ENCODE measurements at places on chromosomes 16 and 17.

DNA sequence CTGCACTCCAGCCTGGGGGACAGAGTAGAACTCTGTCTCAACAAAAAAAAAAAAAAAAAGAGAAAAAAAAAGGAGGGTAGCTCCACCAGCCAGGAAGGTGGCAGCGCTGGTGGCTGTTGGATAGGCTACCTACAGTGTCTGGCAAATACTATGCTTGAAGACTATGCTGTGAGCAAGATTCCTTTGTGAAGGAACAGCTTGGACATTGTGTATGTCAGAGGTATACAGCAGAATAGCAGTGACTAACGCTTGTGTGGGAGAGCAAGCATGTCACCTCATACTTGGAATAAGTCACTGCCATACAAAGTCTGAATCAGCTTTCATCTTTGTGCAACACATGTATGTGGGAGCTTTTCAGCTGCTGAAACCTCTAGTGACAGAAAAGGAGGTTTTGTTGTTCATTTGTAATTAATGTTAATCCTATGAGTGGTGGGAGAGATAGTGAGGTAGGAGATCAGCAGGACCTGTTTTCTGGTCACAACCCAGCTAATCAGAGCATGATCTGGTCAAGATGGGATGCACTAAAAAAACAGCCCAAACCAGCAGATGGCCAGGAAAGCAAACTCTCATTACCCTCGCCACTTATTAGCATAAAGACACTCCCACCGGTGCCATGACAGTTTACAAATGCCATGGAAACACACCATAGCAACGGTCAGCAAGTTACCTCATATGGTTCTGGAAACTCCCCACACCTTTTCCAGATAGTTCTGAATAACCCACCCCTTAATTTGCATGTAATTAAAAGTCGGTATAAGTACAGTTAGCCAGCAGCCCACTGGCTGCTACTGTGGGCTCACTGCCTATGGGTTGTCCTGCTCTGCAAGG lies 6.8 kb upstream of the ITGAD start:
- no peak for DNase-seq

GRCh38 chr16:75329943-75330342 lies 78.5 kb upstream of the BCAR1 start:
- no peak for DNase-seq

GRCh38 chr16:54930005-54930868 lies at the start of gene IRX5:
Gene IRX5, plus strand, starts transcription at chr16:54930865. Its CDS starts 334 bp downstream, at chr16:54931199.
- no peak for DNase-seq

DNA sequence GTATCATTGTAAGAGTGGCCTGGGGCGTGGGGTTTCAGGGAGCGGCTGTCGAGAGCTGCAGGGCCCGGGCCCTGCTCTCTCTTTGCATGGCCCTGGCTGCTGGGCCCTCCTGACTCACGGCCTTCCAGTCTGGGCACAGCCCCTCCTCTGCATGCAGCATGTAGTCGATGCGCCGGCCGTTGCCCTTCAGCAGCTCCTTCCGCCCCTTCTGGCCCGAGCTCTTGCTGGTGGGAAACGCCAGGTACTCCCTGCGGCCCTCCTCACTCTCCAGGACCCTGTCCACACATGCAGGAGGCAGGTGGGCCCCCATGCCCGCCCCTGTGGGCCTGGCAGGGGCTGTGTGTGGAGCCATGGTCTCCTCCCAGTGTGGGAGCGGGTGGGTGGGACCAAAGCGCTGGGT lies 50.7 kb downstream of the PRMT7 start:
- no peak for DNase-seq

- no peak for DNase-seq
Observed at GRCh38 chr16:80652441-80652840, 111.6 kb downstream of the DYNLRB2 start.

GRCh38 chr17:41806685-41807445 lies 4.9 kb downstream of the P3H4 start:
- DNase-seq, result no peak

- peak; percentile 87 for DNase-seq
Observed at GRCh38 chr17:63699638-63700527, at the start of gene LIMD2. Gene LIMD2, minus strand, starts transcription at chr17:63700125. Its CDS starts 827 bp downstream, at chr17:63699298.

DNA sequence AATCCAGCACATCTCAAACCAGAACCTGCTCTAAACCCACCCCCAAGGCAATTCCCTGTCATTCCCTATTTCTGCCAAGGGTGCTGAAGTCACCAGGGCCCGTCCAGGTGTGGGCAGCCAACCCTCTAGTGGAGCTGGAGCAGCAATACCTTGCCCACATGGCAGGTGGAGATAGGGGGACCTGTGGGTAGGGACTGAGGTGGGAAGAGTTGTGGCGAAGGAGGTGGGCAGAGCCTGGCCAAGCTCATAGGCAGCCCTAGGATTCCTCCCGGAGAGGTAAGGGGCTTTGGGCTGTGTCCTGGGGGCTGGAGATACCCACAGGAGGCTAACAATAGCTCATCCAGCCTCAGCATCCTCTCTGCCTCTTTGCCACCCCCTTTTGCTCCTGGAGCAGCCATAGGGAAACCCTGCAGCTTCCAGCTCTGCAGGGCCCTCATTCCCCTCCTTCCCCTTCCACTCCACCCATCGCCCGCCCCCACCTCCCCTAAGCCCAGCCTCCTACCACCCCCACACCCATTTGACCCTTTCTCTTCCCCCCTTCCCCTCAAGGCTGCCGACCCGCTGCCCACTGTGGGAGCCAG lies 30.4 kb upstream of the CRHR1 start:
- no peak for DNase-seq

DNA sequence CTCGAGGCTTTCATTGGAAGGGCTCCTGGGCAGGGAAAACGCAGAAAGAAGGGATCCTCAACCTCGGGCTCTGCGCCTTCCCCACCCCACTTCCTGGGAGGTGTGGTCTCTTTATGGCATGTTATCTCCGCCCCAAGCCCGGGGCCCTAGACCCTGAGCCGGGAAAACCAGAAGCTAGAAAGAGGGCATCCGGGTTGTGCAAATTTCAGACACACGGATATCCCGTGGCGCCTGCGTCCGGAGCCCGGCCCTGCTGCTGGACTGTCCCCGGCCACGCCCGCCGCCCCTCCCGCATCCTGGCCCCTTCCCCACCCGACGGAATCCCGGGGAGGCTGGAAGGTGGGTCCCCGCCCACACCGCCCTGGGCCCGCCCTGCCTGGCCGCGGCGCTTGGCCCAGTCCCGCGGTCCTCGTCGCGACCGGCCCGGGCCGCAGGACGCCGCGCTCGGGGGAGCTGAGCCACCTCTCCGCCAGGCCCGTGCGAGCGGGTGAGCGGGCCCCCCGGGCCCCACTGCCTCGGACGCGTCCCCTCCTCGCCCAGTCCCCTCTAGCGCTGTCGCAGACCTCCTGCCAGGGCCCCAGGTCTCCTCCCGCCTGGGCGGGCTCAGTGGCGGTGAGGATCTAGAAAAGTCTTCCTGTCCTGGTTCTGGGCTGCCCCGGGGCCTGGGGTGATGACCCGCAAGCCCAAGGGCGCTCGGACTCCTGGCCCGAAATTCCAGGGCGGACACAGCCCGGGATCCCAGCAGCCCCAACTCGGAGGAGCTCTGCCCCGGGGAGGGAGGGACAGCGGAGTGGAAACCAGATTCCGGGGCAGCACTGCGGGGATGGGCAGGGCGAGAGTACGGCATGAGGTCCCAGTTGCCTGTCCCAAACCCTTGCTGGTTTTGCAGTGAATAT lies at the start of gene SLC16A5:
TSS of gene SLC16A5 (plus strand) at position 397 of the 896 bp plus-strand sequence. CDS start 5,683 bp downstream, outside the sequence.
- DNase-seq, result peak; percentile 43

- DNase-seq, result no peak
Observed at GRCh38 chr17:68657576-68657975, 56.4 kb upstream of the FAM20A start.

DNA sequence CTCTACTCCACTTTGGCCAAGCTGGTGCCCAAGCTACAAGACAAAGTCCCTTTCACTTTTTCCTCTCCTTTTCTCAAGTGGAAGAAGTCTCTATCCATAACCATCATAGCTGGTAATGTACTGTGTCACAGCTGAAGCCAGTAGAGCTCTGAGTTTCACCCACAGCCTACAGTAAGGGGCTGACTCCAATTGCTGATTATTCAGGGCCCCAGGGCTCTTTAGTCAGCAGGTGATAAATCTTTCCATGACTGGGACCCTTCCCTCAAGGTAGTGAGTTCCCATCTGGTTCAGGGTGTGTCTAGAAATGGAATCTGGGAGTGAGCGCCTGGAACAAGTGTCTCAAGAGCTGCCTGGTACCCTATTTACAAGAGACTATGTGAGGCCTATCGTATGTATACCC lies 436.0 kb upstream of the CA10 start:
- no peak for DNase-seq

DNA sequence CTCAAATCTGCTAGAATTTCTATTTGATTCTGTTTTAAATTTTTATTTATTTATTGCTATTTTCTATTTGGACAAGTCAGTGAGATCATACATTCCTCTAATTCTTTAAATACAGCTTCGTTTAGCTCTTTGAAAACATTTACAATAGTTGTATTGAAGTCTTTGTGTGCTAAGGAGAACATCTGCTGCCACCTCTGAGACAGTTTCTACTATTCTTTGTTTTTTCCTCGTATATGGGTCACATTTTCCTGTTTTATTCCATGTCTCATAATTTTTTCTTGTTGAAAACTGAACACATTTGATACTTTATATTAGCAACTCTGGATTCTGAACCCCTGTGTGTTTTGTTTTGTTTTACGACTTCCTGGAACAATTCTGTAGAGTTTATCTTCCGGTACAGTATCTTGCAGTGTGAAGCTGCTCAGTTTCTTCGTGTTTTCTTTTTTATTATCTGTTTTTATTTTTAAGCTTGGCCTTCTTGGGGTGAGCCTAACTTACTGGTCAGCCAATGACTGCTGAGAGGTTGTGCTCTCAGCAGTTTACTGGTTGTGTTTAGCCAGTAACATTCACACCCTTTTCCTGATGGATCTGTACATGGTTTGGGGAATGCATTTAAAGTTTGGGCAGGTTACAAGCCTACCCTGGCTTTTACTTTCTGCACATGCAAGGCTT lies 99.0 kb downstream of the CA4 start:
- no peak for DNase-seq

DNA sequence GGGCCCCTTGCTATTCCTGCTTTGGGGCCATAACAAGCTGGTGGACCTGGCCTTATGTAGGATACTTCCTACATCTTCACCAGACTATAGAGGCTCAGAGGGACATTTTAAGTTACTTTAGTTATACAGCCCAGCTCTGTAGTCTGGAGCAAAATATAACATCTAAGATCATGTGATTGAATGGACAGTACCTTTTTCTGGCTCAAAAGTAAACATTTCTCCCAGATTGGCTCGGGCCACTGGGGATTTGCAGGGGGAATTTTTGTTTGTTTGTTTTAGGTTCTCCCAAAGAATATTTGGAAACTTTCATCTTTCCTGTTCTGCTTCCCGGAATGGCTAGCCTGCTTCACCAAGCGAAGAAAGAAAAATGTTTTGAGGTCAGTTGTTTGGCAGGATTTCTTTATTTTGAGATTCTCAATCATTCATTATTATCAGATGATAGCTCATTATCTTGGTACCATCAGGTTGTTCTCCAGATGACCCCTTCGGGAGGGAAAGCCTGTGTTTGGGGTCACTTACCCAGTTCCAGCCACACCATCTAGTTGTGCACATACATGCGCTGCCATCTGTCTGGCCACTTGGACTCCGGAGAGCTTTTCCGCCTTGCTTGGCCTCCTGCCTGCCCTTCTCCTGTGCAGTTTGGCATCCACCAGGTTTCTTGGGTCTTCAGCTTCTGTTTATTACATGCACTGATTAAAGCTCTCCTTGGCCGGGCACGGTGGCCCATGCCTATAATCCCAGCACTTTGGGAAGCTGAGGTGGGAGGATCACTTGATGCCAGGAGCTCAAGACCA lies 17.2 kb downstream of the IQCK start:
- DNase-seq, result no peak

- no peak for DNase-seq
Observed at GRCh38 chr17:760371-760770, 8.3 kb upstream of the GEMIN4 start.

GRCh38 chr17:2803386-2803785 lies 7.1 kb downstream of the RAP1GAP2 start:
- no peak for DNase-seq

- no peak for DNase-seq
Observed at GRCh38 chr16:82037251-82037650, 2.2 kb downstream of the HSD17B2 start.

DNA sequence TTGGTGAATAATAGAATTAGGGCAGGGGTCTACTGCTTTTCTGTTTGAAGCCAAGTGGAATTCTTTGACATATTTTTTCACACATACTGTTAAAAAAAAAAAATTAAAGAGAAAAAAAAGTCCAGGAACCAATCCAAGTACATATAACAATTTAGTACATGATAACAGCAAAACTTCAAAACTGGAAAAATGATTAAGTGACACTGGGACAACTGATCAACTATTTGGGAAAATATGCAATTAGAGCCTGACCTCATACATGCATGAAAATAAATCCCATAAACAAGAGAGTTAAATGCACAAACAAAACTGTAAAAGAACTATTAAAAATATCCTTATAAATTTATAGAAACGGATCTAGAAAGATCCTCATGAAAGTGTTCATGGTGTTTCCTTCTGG lies 27.7 kb downstream of the BRIP1 start:
- no peak for DNase-seq

- no peak for DNase-seq
Observed at GRCh38 chr17:38602956-38603785, 2.6 kb downstream of the SRCIN1 start.

DNA sequence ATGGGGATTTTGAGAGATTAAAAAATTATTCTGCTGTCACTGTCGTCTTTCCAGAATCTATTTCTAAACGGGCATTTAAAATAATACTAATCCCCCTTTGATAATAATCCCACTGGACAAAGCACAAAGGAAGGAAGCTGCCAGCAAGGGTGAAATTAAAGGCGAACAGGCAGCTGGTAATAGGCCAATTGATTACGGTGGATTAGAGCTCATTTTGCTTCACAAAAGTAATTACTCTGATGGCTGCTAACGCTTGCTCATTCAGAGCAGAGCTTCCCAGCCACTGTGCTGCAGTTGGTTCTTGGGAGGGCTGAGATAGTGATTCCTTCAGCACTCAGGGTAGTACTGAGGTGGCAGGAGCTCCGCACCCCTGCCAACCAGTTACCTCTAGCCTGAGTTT lies 205.7 kb downstream of the SNX29 start:
- no peak for DNase-seq

- DNase-seq, result no peak
Observed at GRCh38 chr16:68768175-68768574, 31.1 kb downstream of the CDH1 start.

DNA sequence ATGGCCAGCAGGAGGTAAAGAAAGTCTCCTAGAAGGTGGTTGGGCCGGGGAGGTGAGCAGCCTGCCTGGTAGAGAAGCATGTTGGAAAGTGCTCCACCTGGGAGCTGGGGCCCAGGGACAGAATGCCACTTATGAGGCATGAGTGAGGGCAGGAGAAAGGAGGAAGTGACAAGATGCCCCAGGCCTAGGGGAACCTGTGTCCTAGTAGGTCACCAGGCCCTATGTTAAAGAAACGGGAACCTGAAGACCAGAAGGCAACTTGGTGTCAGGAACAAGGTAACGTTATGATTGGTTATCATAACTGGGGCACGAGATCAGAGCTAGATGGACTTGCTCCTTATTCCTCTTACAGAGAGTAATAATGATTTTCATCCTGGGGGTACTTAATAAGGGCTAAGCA lies 34.3 kb downstream of the PITPNC1 start:
- DNase-seq, result no peak

DNA sequence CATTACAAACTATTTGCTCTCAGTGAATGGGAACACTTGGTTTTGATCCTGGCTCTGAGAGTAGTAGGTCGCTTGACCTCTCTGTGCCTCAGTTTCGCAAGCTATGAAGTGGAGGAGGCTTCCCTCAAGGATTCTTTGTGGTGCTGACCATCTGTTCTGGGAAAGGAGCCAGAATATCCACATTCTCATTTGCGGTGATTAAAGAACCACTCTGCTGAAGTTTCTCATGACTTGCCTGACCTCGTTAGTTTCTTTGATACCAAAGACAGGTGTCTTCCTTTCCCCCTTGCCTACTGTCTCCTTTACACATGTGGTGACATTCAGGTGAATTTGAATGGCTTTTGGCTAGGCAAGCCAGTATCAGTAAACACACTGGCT lies 116.0 kb downstream of the SNX29 start:
- DNase-seq, result no peak

All from activated T-helper 1 cell treated with Interleukin-2 at 50 U/mL for 16 hours (primary cell).